ENCODE measurements at places on chromosomes 1 and 21. TPM values are rescaled to one million over a fixed set of nuclear protein-coding genes. Genes with fewer than 3 reads are reported as not detected.

Gene TNFRSF9
- not detected for total RNA-seq

DNA sequence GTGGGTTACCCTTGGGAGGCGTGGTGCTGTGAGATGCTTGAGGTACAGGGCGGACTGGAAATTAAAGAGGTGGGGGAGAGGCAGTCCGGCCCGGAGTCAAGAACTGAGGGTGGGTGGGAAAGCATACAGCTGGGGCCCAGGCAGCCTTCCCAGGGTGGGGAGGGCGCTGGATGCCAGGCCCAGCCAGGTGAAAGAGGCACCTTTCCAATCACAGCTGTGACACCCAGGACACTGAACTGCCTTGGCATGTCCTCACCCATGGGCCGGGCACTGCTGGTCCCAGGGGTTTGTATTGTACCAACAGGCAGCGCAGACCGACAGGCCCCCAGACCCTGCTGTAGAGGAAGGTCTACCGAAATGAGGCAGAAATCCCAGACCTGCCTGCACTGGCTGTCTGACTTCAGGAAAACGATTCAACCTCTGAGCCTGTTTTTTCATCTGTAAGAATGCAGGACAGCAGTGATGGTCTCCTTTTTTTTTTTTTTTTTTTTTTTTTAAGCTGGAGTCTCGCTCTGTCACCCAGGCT, 9.1 kb downstream of the SLC30A2 start:
- DNase-seq = no peak

Gene CLDN19
- not detected for total RNA-seq

DNA sequence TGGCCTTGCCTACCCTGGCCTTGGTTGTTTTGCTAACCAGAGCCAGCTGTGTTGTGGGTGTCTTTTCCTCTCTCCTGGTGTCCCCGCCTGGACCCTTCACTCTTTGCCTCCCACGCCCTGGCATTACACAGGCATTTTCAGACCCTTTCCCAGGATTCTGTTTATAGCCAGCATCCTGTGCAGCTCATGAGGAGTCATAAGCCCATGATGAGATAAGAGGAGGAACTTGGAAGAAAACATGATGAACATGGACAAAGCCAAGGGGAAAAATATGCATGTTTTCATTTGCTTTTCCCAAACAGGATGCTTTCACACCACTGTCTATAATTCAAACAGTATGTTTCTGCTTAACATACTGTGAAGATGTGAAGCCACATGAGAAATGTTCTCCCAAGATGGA, 18.7 kb upstream of the WARS2 start:
- no peak for DNase-seq

Gene LMOD1
- total RNA-seq = 8.3 TPM

DNA sequence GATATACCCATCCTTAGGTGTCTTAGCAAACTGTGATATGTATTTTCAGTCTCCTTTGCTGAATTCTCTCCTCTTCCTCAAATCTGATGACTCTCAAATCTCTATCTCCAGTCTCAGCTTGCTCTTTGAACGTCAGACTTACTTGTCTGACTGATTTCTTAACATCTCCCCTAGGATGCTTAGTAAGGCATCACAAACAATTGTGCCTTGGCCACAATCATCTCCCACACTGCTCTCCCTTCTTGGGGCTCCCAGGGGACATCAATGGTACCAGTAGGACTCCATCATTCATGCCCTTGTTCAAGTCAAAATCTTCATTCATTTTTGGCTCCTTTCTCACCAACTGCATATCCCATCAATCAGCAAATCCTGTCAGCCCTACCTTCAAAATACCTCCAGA, 42.0 kb downstream of the GNG12 start:
- no peak for DNase-seq

DNA sequence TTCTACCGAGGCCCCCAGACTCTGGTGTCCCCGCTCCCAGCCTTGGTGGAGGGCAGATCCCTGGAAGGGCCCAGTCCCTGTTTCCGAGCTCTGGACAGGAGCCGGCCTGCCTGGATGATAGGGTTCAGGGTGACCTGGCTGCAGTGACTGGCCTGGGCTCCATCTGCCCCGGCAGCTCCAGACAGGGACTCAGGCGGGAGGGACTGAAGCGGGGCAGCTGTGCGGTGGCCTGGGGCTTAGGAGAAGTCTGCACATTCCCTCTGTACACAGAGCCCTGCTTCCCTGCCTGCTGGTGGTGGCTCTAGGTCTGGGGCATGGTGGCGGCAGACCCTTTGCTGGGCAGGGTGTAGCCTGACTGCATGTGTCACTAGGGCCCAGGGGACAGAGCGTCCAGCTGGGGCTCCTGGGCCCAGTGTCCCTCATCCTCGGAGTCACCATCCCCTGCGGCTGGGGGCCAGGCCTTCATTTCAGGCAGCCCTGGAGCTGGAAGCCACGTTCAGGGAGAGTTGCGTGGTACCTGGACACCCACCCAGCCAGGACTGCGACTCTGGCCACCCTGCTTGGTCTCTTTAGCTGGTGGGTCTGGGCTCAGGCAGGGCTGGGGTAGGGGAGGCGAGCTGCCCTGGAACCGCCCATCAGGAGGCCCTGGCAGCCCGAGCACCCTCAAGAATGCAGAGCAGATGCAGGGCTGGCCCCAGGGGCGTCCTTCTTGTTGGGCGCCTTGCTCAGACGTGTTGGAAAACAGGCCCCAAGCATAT, 9.6 kb downstream of the ARHGEF16 start:
- no peak for DNase-seq

Gene DEPDC1
- 0.41 TPM for total RNA-seq
